Regular cardiac myocyte (primary cell): ENCODE measurements at places on chromosomes 5 and 9. TPM values are rescaled to one million over a fixed set of nuclear protein-coding genes. Genes with fewer than 3 reads are reported as not detected.

The TSSK1B gene
- under 0.01 TPM in 1 of 2 replicates, not detected in the other for total RNA-seq

The DBH gene
- total RNA-seq, result not detected in 2 replicates

The ACTL7B gene
- under 0.01 TPM in 1 of 2 replicates, not detected in the other for total RNA-seq

The MAMDC4 gene
- total RNA-seq, result 3.3 and 9.6 TPM in 2 replicates

The C5orf22 gene
- 16.9 and 19.7 TPM in 2 replicates for total RNA-seq

The ZNG1A gene
- total RNA-seq, result 28.2 and 30.5 TPM in 2 replicates
